ENCODE measurements at places on chromosomes 3 and 15. TPM values are rescaled to one million over a fixed set of nuclear protein-coding genes. Genes with fewer than 3 reads are reported as not detected.

DNA sequence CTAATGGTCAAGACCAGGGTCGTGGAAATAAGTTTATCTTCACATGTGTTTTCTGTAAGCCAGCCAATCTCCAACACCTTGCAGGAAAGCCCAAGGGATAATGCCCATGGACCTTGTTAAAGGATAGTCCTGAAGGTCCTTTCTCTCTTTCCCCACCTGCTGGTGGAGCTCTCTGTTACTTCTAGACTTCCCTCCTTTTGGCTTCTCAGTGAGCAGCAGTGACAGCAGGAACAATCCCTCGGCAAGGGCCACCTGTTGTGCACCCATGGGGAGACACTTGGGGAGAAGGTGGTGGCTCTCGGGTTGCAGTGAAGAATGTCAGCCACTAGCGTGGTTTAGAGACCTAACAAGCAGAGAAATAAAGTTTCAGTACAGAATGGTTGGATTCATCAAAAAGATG is 84.0 kb upstream of the OSBPL11 start:
- peaks cover 2% of the 10 kb centered on the region for H3K27me3 ChIP-seq
- DNase-seq = no peak

GRCh38 chr3:4906107-4906621 is 73.1 kb upstream of the BHLHE40 start:
- H3K27ac ChIP-seq = peak overlapping the region; percentile 94
- peak overlapping the region; percentile 64 for H3K4me3 ChIP-seq
- no peak for DNase-seq
- H3K36me3 ChIP-seq = peaks cover 15% of the 10 kb centered on the region
- H3K27me3 ChIP-seq = no peaks in the 10 kb centered on the region

DNA sequence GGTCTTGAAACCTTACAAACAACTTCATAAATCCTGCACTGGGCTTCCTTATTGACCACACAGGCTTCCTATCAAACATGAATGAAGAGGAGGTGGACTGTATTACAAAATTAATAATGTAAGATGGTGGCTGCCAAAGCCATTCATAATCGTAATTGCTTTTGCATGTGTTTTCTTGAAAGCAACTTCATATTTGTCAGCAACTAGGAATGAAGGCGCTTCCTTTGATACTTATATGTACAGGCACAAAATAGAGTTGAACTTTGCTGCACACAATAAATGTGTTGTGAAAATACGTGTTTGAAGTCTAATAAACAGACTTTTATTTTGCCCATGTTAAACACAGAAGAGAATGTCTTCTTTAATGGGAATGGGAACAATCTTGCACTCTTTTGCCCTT is 72.1 kb upstream of the OXTR start:
- no peak overlapping the region for H3K4me3 ChIP-seq
- no peaks in the 10 kb centered on the region for H3K36me3 ChIP-seq
- H3K27me3 ChIP-seq = peaks cover 2% of the 10 kb centered on the region
- no peak overlapping the region for H3K27ac ChIP-seq

CHRFAM7A gene
- not detected for total RNA-seq

DNA sequence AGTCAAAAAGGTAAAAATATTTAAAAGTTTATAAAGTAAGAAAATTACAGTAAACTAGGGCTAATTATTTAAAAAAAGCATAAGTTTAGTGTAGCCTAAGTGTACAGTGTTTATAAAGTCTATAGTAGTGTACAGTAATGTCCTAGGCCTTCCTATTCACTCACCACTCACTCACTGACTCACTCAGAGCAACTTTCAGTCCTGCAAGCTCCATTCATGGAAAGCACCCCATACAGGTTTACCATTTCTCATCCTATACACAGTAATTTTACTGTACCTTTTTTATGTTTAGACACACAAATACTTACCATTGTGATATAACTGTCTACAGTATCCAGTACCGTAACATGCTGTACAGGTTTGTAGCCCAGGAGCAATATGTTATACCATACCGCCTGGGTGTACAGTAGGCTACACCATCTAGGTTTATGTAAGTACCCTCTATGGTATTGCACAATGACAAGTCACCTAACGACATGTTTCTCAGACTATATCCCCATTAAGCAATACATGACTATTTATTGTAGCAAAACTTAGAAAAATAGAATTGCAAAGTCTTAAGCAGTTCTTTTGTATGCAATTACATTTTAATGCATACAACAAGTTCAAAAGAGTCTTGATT is 19.5 kb downstream of the AVEN start:
- H3K4me1 ChIP-seq = peaks cover 22% of the 10 kb centered on the region
- no peak for DNase-seq
- peaks cover 2% of the 10 kb centered on the region for H3K27me3 ChIP-seq
- H3K4me3 ChIP-seq = no peak overlapping the region
- H3K27ac ChIP-seq = no peak overlapping the region

DNA sequence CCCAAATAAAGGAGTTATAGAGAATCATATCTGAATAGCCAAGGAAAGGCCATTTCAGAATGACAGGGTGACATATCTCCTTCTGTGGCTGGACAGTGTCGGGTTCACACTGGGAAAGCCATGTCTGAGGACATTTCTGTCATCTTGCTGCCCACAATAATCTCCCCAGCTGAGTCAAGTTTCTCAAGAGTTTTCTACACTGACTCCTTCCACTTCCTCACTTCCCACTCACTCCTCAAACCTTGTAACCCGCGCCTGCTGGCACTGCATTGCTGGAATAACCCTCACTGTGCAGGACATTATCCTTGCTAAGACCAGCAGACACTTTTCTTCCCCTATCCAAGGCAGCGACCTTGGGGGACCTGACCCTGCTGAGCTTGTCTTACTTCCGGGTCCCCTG is 5.3 kb upstream of the INSYN1 start:
- no peak overlapping the region for H3K27ac ChIP-seq
- no peaks in the 10 kb centered on the region for H3K4me1 ChIP-seq
- peaks cover 32% of the 10 kb centered on the region for H3K27me3 ChIP-seq
